ENCODE measurements at places on chromosomes 16 and 17.
A peak's percentile ranks its signal among the peaks of the same experiment; 100 is the strongest.

DNA sequence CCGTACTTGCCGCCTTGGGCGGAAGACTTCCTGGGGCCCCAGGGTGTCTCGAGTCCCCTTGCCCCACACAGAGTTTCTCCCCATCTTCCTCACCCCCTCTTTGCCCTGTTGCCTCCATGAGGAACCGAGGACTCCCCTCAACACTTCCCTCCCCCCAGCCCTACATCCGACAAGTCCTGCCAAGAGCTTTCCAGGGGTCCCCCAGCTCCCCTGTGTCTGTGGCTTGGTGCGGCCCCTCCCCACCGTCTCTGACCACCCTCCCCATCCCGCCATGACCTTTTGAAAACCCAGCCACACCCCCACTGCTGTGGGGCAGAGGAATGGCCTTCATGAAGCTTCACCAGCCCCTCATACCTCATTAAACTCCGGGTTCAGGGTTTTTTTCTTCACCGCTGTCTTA is 11.4 kb downstream of the SCGB1C2 start:
- DNase-seq = no peak

- peak; percentile 95 for DNase-seq
Observed at GRCh38 chr17:62778990-62779681, 29.0 kb downstream of the MARCHF10 start.

- no peak for DNase-seq
Observed at GRCh38 chr17:46027048-46027975, 28.3 kb downstream of the STH start.

- peak; percentile 34 for DNase-seq
Observed at GRCh38 chr16:1615761-1616160, 3.6 kb downstream of the CRAMP1 start.

- no peak for DNase-seq
Observed at GRCh38 chr16:85778873-85779272, 20.5 kb downstream of the EMC8 start.

- DNase-seq = peak; percentile 61
Observed at GRCh38 chr16:75679366-75679765, 2.6 kb upstream of the CPHXL2 start.

DNA sequence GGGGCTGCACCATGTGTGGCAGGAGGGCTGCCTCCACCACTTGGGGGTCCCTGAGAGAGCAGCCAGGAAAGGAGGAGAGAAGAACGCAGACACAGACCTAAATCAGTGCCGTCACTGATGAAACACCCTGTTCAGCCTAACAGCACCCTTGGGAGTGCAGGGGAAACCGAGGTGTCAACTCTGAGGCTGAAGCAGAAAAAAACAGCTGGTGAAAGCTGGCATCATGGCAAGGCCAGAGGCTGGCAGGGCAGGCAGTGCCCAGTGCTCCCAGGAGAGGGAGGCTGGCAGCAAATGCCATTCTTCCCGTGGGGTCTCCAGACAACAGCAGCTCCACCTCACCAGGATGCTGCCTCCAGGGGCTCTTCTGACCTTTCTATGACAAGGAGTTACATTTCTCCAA is 23.1 kb downstream of the SPHK1 start:
- no peak for DNase-seq
